Uterine smooth muscle cell (primary cell): ENCODE measurements at places on chromosomes 13 and 19. TPM values are rescaled to one million over a fixed set of nuclear protein-coding genes. Genes with fewer than 3 reads are reported as not detected.

Gene SHANK1
- 13.0 and 26.0 TPM in 2 replicates for total RNA-seq

Gene ZNF563
- 3.0 and 3.8 TPM in 2 replicates for total RNA-seq

Gene PSPC1
- 68.9 and 90.3 TPM in 2 replicates for total RNA-seq

Gene ZNF121
- 41.0 and 45.8 TPM in 2 replicates for total RNA-seq

Gene CKM
- total RNA-seq = 0.12 TPM in 1 of 2 replicates, not detected in the other

Gene ACP7
- 0.33 and 0.87 TPM in 2 replicates for total RNA-seq

Gene FUT1
- total RNA-seq = 0.33 and 1.1 TPM in 2 replicates

Gene PPP1R12C
- 44.6 and 50.9 TPM in 2 replicates for total RNA-seq

Gene SBSN
- 1.7 and 4.5 TPM in 2 replicates for total RNA-seq

Gene CABP5
- not detected in 2 replicates for total RNA-seq

Gene RFPL4AL1
- total RNA-seq = not detected in 2 replicates

Gene ZNF578
- total RNA-seq = 2.8 and 3.5 TPM in 2 replicates

Gene STX10
- total RNA-seq = 72.9 and 81.1 TPM in 2 replicates

Gene LILRB1
- total RNA-seq = not detected in 2 replicates

Gene AMH
- 0.66 and 1.6 TPM in 2 replicates for total RNA-seq

Gene ANGPTL8
- total RNA-seq = not detected in 2 replicates

Gene C19orf85
- not detected in 2 replicates for total RNA-seq

Gene PLIN5
- not detected in 2 replicates for total RNA-seq

Gene GPR12
- not detected in 2 replicates for total RNA-seq

Gene FRY
- 13.6 and 50.4 TPM in 2 replicates for total RNA-seq

Gene EBI3
- not detected in 2 replicates for total RNA-seq

Gene BORCS8
- total RNA-seq = 13.0 and 22.6 TPM in 2 replicates

Gene AP1M2
- total RNA-seq = 0.77 and 0.87 TPM in 2 replicates

Gene SULT2A1
- not detected in 2 replicates for total RNA-seq

Gene AMER2
- total RNA-seq = under 0.01 TPM in 1 of 2 replicates, not detected in the other

Gene MYO1F
- total RNA-seq = 0.12 and 0.22 TPM in 2 replicates

Gene ZNF599
- 5.6 and 7.1 TPM in 2 replicates for total RNA-seq

Gene COG6
- total RNA-seq = 35.2 and 38.2 TPM in 2 replicates

Gene TMED1
- 52.7 and 57.5 TPM in 2 replicates for total RNA-seq

Gene ZNF587
- 31.8 and 36.2 TPM in 2 replicates for total RNA-seq

Gene IRGQ
- total RNA-seq = 12.7 and 15.7 TPM in 2 replicates

Gene ARHGAP33
- 6.2 and 11.7 TPM in 2 replicates for total RNA-seq

Gene FAAP24
- 1.9 and 3.0 TPM in 2 replicates for total RNA-seq

Gene LHB
- not detected in 2 replicates for total RNA-seq

Gene ZNF615
- total RNA-seq = 10.4 and 13.5 TPM in 2 replicates

Gene GAPDHS
- total RNA-seq = not detected in 2 replicates

Gene ZNF468
- total RNA-seq = 28.7 and 29.2 TPM in 2 replicates

Gene FCHO1
- total RNA-seq = 0.33 and 1.00 TPM in 2 replicates

Gene ZNF486
- total RNA-seq = 7.2 and 8.7 TPM in 2 replicates

Gene KLF1
- not detected in 2 replicates for total RNA-seq

Gene SIGLEC8
- not detected in 2 replicates for total RNA-seq

Gene CGB8
- not detected in 2 replicates for total RNA-seq

Gene CGB2
- total RNA-seq = not detected in 2 replicates

Gene ZGLP1
- total RNA-seq = 0.22 and 0.87 TPM in 2 replicates

Gene TEX29
- not detected in 2 replicates for total RNA-seq

Gene RASL11A
- total RNA-seq = 12.9 and 18.8 TPM in 2 replicates

Gene MISP
- total RNA-seq = 0.12 TPM in 1 of 2 replicates, not detected in the other

Gene PSG4
- 9.7 and 16.0 TPM in 2 replicates for total RNA-seq

Gene GPR183
- total RNA-seq = under 0.01 and 0.22 TPM in 2 replicates

Gene SPACA4
- total RNA-seq = not detected in 2 replicates

Gene KLK15
- not detected in 2 replicates for total RNA-seq

Gene ZNF587B
- 20.5 and 29.8 TPM in 2 replicates for total RNA-seq

Gene DIRAS1
- total RNA-seq = 1.9 and 4.2 TPM in 2 replicates
